Activated CD4-positive, alpha-beta T cell treated with anti-CD3 and anti-CD28 coated beads for 24 hours (primary cell): ENCODE measurements at places on chromosomes 6 and 20.

GRCh38 chr20:13140775-13141174 lies 80.3 kb upstream of the ISM1 start:
- no peak for DNase-seq

DNA sequence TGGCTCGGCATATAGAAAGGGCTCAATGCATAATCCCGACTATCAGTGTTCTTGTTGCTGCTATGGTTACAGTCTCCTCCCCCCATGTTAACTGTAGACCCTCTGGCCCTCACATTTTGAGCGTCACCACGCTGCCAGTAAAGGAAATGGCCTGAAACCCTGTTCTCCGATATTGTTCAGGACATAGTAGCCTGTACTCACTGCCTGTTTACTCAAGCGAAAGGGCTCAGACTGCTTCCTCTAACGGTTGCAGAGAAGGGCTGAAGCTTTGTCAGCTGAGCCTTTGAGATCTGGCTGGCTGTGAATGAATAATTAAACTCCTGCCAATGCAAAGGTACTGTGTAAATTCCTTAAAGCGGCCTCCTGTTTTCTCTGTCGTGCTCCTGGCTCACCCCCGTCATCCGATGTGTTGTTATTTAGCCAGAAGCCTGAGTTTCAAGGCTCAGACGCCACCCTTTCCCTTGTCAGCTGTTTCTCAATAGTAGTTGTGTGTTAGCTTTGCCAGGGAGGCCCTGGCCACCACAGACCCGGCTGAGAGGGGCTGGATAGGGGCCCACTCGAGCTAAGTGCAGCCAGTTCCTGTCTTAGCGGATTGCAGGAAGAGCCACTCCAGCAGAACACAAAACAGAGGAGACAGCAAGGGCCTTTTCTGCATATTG lies 31.2 kb upstream of the RALGAPA2 start:
- no peak for DNase-seq

DNA sequence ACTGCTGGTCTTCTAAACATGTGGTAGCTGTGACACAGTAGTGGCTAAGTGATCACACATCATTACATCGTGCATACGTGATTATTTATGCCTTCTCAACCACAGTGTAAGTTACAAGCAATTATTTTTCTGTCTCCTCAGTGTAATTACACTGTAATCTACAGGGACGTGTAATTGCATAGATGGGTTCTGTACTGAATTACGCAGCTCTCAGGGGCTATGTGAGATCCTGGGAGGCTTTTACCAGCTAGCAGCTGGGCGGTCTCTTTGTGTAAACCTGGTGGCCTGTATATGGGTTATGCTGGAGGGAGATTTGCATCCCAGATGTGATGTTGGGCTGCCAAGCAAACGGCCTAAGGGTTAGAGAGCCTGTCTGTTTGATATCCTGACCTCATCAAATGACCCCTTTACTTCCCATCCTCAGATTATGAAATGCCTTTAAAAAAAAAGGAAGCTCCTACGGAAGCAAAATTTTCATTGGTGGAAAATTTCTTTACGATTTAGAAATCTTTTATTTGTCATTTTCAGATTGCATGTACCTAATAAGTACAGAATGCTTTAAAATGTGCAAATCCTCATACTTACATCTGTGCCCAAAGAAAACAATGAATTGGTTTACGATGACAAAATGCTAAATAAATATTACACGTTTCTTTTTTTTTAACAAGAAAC lies 402.8 kb upstream of the JAG1 start:
- no peak for DNase-seq

- DNase-seq: no peak
Observed at GRCh38 chr20:54140067-54140466, 33.7 kb downstream of the CYP24A1 start.

- no peak for DNase-seq
Observed at GRCh38 chr6:150687508-150687907, 87.8 kb downstream of the PLEKHG1 start.

DNA sequence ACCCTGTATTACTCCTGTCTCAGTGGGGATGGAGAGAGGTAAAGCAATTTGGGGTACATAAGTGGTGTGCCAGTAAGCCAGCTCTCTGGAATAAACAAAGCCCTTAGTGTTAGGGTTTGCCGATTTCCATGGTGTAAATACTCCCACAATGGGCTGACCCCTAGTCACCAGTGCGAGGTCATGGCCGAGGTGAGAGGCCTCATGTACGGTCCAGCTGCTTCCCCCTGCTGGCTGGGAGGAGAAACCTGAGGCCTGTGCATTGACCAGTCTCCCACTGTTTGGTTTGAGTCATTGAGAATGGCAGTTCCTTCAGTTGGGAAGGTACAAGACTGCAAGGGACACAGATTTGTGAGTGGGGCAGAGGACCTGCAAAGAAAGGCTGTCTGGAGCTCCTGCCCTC lies 382.0 kb downstream of the CDH26 start:
- no peak for DNase-seq

- no peak for DNase-seq
Observed at GRCh38 chr20:17963114-17963897, 5.3 kb downstream of the SNX5 start.

- no peak for DNase-seq
Observed at GRCh38 chr6:52500238-52501129, 76.4 kb downstream of the TRAM2 start.

DNA sequence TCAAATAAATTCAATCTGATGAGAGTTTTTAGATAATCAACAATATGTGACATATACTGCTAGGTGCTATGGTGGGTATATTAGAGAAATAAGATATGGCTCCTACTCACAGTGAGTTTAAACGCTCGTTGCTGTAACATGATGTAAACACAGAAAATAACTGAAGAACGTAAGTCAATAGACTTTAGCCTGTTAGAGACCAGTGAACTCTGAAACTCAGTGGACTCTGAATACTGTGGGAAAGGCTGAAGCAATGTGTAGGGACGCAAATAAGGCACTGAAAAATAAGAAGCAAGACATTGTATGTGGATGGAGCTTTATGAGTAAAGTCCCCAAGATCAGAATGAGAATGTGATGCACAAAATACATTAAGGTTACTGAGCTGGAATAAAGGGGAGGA lies 431.6 kb downstream of the TFAP2B start:
- no peak for DNase-seq

- DNase-seq: no peak
Observed at GRCh38 chr6:82437701-82438100, 74.1 kb downstream of the TPBG start.

DNA sequence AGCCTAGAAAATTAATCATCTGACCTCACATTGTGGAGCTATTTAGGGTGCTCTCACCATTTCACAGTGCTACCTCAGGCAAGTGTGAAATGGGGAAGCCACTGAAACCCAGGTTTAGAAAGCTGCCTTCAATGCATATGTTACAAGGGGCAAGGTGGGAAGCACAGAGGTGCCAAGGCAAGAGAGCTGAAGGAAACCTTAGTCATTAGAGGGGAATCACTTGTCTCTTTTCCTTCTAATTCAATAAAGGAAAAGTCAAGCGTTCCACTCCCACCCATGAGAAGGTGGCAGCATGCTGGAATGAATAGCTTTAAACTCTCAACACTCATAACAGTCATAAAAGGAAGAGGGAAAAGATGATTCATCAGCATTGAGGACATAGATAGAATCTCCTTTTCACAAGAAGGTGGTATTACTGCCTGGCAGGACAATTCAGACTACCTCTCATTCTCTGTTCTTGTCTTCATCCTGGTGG lies 251.9 kb upstream of the IRAK1BP1 start:
- DNase-seq: no peak

DNA sequence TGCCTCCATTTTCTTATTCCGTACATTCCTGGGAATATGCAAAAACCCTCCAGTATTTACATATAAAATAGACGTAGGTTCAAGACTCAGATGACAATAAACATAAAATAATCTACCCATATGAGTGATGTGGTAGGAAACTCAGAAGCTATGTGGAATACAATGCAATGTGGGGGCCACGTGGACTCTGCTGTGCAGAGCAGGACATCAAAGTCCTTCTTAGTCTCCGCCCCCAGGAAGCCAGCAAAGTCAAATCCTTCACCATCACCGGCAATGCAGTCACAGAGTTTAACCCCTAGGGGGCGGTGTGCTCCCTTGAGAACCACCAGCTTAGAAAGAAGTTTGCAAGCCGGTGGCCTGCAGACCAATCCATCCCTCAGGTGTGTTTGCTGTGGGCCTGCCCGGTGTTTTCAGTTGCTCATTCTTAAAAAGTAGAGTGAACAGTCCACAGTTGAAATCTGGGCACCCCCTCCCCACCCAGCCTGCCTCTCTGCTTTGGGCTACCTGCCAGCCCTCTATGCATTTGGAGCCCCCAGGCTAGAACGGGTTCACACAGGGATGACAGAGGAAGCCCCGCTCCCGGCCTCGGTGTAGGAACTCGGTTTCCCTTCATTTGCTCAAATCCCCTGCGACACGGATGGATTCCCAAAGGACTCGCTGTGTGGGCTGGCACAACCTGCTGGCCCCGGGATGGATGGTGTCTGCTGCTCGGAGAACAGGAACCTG lies 59.9 kb downstream of the SULF2 start:
- DNase-seq: peak; percentile 66

GRCh38 chr6:71982389-71982788 lies 96.0 kb downstream of the RIMS1 start:
- DNase-seq: no peak

DNA sequence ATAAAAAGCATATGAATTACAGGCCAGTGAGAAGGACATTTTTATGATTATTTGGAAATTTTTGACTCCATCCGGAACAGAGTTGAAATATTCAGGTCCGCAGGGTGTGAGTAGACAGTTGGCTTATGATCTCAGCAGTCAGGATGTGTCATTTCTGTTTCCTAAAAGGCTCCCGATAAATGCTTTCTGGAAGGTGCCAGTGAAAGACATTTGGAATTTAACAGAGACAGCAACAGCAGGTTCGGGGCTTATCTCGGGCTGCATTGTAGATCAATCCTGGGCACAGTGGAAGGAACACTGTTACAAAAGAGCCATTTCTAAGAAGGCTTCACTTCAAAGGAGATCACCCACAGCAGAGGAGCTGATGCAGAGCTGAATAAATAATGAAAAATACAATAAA lies 934.4 kb downstream of the KIF16B start:
- no peak for DNase-seq

DNA sequence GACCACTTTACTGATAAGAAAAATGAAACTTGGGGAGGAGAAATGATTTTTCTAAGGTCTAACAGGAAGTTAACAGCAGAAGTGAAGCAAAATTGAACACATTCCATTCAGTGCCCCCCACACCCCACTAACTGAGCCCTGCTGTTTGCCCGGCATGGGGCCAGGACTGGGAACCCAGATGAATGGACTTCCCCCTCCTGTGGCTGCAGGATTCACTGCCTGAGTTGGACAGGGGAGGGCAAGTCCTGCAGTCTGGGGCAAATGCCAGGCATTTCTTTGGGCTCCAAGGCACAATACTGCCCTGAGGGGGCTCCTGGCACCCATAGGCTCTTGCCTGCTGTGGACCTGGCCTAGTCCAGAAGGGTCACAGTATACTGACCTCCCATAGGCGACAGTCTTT lies 28.3 kb downstream of the FYN start:
- DNase-seq: no peak

GRCh38 chr20:54172856-54173652 lies 732 bp downstream of the CYP24A1 start:
- DNase-seq: no peak

- no peak for DNase-seq
Observed at GRCh38 chr20:51584116-51584515, 41.6 kb upstream of the NFATC2 start.

GRCh38 chr6:127083963-127084310 lies 34.5 kb upstream of the RSPO3 start:
- DNase-seq: no peak

GRCh38 chr6:158500016-158500735 lies 59.7 kb upstream of the TMEM181 start:
- no peak for DNase-seq

GRCh38 chr6:37201726-37202125 lies 31.8 kb downstream of the PIM1 start:
- no peak for DNase-seq

GRCh38 chr20:41169162-41169690 lies 31.9 kb downstream of the PLCG1 start:
- no peak for DNase-seq

GRCh38 chr6:35698858-35699257 lies 10.1 kb upstream of the FKBP5 start:
- DNase-seq: no peak

DNA sequence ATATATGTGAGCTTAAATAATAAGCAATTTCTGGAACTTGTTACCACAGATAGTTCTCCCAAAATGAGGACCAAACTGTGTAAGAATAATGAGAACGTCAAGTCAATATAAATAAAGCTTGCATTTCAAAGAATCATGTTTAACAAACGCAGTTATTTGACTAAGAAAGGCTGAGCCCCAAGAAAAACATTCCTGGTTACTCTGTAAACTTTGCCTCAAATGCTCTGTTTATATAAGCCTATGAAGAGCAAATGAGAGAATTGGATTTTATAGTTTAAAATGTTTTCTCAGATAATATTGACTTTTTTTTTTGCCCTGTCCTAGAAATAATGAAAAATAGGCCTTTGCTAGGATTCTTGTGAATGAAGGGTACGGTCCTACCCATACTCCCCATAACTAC lies 81.3 kb downstream of the C6orf52 start:
- no peak for DNase-seq

GRCh38 chr20:10673176-10673841 lies 490 bp downstream of the JAG1 start:
- no peak for DNase-seq

DNA sequence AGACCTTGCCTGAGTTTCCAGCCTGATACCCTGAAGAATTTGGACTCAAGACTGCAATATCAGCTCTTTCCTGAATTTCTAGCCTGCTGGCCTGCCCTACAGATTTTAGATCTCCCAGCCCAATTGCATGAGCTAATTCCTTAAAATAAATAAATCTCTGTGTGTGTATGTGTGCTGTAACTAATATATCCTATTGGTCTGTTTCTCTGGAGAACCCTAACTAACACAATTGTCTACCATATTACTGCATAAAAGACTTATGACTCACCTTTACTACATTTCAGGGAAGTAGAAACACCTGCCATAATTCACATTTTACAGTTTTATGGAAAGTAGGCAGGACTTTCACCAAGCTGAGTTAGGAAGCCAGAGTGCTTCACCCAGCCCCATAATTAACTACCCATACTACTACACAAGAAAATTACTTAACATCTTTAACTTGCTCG lies 90.7 kb upstream of the BEND6 start:
- no peak for DNase-seq

- no peak for DNase-seq
Observed at GRCh38 chr20:12790859-12791258, 217.9 kb upstream of the SPTLC3 start.
